ENCODE measurements at places on chromosomes 11 and 22.

GRCh38 chr11:101346591-101346990, 217.0 kb upstream of the PGR start:
- DNase-seq = no peak

DNA sequence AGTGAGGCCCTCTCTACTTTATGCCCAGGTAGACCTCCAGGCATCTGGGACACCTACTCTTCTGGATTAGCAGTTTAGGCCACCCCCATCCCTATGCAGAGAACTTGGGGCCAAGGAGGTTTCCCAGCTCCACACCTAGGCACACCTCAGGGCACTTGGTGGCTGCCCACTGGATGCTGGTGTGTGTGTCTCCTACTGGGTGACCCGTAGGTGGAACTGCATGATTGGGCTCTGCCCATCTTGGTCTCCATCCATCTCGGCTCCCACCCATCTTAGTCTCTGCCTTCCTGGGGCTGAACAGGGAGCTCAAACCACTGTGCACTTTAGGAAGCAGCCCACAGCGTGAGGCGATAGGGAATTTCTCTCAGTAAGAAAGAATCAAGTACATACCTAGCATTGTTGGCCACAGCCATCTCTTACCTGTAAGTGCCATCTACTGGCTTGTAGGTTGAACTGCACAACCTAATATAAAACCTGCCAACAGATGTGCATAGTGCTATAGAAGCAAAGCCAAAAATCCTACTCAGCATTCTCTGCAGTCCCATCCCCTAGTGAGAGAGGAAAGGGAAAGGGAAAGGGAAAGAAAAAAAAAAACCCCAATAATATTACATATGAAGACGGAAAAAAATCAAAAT, 61.6 kb upstream of the PTPN5 start:
- DNase-seq = no peak

DNA sequence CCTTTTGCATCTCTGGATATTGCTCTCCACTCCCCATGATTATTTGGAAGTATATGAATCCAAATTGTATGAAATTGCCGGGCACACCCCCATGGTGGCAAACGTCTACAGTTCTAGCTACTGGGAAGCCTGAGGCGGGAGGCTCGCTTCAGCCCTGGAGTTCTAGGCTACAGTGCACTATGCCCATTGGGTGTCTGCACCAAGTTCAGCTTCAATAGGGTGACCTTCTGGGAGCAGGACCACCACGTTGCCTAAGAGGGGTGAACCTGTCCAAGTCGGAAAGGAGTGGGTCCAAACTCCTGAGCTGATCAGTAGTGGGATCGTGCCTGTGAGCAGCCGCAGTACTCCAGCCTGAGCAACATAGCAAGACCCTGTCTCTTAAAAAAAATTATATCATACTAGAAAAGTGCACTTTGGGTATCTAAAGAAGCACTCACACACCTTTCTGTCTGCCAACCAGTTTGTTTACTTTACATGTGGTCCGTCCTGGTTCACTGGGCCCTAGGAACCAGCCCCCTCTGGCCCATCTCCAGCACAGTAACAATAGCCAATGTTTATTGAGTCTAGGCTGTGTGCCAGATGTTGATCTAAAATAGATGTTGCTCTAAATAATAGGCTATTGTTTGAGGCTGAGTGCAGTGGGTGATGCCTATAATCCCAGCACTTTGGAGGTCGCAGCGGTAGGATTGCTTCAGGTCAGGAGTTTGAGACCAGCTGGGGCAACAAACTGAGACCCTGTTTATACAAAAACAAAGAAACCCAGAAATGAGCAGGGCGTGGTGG, 16.4 kb upstream of the KAT5 start:
- no peak for DNase-seq

DNA sequence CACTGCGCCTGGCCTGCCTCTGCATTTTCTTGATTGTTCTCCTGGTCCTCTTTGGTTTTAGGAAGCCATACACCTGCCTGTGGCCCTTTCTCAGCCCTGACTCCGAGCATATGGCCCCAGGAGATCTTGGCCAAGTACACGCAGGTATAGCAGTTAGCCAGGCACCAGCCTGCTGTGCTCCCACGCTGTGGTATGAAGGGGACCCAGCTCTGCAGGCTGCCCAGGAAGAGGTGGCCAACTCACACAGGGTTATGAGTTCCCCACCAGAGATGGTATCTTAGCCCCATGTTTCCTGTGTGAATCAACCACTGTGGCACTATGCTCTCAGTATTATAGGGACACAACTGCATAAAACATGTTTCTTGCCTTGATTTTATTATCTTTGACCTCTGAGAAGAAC, 31.1 kb downstream of the SGSM3 start:
- peak; percentile 47 for DNase-seq

GRCh38 chr11:44775366-44775984, 48.7 kb downstream of the TSPAN18 start:
- peak; percentile 64 for DNase-seq

- DNase-seq = no peak
These were observed 66.4 kb downstream of the CD82 start for GRCh38 chr11:44631831-44632230.

DNA sequence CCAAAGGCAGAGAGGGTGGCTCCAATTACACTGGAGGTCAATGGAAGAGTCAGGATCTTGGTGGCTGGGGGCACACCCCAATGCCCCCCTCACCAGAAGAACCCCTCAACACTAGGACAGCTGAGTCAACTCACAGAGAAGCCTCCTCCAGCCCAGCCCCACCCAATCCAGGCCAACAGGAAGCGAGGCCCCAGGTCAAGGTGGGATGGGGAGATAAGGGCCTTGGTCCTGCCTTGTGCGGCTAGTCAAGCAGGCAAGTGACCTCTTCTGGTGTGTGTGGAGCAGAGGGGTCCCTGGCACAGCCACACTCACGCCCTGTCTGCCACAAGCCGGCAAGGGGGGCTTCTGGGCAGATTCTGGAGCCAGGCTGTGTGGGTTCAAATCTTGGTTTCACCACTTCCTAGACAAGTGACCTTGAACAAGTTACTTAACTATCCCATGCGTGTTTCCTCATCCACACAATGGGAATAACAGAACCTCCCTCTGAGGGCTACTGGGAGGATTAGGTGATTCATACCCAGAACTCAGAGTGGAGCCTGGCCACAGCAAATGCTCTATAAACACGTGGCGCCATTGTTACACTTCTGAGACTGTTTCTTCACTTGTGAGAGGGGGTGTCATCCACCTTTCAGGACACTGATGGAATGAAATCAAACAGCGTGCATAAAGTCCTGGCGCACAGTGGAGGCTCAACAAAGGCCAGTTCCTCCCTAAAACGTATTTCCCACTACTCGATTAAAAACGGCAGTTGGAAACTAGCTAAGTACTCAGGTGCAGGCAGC, 3.2 kb downstream of the TTLL12 start:
- DNase-seq = no peak

- no peak for DNase-seq
These were observed 625.8 kb upstream of the B3GAT1 start for GRCh38 chr11:135037828-135038227.

DNA sequence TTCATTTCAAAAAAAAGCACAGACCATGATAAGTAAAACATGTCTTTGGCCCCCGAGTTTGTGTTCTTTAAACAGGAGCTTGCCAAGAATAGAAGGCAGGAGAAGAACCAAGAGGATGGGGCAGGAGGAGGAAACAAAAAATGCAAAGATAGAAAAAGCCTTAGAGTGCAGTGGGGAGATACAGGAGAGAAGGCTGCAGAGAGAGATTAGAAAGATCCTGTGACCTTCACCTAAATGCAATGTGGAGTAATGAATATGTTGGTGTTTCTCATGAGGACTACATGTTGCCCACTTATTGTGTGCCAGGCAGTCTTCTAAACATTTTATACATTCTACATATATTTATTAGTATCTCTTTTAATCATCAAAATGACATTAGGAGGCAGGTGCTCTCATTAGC, 2.3 kb upstream of the APLNR start:
- DNase-seq = no peak

- no peak for DNase-seq
These were observed 31.6 kb downstream of the RBX1 start for GRCh38 chr22:40982482-40983385.

DNA sequence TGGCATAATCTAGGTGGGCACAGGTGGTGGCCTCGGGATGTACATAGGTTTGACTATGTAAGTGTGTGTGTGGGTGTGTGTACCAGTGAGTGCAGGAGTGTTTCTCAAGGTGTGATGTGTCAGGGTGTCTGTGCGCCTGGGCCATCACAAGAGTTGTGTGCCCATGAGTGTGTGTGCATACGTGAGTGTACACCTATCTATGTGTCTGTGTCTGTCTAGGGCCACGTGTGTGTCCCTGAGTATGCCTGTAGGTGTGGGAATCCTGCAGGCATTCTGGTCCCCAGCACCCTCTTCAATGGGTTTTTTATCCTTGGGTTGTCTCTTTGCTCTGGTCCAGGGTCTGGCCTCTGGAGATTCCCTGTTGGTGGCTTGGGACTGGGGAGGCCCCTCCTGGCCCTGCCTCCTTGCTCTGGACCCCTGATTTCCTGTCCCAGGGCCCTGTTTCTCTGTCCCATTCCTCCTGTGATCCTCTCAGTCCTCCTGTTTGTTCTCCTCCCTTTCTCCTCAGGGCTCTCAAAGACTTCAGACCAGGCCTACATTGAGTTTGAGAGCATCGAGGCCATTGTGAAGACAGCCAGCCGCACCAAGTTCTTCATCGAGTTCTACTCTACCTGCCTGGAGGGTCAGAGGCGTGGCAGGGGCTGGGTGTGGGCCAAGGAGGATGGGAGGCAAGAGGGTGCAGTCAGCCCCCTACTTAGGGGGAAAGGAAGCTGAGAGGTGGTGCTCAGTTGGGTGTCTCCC, 9.4 kb downstream of the INPPL1 start:
- no peak for DNase-seq

DNA sequence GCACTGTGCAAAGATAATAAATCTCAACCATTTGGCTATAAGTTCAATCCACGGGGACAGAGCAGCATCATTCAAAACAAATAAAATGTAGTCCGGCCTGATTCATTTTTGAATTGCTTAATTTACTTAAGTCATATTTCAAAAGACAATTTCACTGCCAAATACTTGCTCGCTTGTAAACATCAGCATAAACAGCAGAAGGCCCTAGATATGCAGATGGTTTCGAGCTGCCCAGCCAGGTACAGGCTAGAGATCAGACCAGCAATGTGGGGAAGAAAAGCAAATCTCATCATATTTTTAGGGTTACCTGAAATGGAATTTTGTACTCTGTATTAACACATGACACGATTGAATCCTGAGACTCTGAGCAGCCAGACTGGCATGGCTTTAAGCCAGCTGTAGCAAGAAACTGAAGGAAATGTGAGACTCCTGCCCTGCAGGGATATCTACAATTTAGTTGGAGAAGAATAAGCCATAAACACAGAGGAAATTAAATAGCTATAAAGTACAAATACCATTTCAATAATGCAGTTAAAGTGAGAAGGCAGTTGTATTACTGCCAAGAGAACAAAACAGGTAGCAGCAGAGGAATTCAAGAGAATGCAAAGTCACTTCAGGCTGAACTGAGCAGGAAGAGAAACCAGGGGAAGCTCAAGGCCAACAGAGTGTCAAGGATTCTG, 440.3 kb downstream of the ETS1 start:
- no peak for DNase-seq

DNA sequence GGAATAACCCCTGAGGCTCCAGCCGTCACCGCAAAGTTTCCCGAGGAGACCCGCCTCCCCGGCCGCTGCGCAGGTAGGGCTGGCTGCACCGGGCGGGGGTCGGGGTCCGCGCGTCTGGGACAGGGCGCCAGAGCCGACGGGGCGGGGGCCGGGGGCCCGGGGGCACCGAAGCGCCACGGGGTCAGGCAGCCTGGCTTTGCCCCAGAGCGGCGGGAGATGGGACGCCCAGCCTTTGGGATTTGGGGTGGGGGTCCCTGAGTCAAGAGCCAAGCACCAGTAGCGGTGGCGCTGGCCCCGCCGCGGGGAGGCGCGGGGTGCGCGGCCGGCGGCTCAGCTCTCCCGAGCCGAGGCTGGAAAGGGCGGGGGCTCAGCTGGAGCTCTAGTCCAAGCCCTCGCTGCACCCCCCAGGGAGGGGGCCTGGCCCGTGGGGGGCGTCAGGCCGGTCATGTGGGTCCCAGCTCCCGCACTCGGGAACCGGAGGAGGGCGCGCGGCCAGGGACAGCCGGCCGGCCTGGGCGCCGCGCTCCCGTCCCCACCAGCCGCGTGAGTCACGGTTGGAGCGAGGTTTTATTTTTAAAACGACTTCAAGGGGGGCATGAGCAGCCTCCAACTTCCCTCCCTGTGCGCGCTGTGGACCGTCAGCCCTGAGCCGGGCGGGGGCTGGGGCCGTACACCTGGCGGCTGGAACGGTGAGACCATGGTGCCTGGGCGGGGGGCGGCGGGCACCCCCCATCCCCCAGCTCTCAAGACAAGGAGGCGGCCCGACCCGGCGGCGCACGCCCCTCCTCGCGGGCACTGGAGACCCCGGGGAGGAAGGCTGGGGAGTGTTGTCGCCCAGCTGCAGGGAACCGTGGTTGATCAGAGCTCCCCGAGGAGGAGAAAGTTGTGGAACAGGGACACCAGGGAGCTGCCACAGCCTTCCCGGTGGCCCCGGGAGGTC, 626 bp downstream of the FLRT1 start:
- DNase-seq = no peak

GRCh38 chr11:108853864-108854263, 189.0 kb downstream of the DDX10 start:
- DNase-seq = no peak

GRCh38 chr11:30002157-30002785, 14.6 kb downstream of the KCNA4 start:
- no peak for DNase-seq

GRCh38 chr11:69133251-69133650, 22.5 kb upstream of the SMIM38 start:
- DNase-seq = no peak

DNA sequence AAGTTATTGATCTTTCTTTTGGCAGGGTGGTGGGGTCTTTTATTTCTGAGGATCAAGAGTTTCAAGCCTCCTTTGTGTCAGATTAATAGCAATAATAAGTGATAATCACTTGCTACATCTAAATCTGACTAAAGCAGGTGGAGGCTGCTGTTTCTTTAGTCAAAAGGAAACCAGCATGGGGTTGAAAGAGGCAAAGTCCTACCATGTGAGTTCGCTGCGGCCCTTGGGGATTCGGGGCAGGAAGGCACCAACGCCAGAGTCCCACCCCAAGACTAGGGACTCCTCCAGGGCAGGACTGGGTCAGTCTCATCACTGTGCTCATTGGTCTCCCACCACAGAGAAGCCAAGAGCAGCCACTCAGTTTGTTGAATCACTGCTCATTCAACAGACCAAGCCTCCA, 73.0 kb downstream of the TENM4 start:
- no peak for DNase-seq

GRCh38 chr11:47979378-47980087, 826 bp upstream of the PTPRJ start:
- DNase-seq = no peak

DNA sequence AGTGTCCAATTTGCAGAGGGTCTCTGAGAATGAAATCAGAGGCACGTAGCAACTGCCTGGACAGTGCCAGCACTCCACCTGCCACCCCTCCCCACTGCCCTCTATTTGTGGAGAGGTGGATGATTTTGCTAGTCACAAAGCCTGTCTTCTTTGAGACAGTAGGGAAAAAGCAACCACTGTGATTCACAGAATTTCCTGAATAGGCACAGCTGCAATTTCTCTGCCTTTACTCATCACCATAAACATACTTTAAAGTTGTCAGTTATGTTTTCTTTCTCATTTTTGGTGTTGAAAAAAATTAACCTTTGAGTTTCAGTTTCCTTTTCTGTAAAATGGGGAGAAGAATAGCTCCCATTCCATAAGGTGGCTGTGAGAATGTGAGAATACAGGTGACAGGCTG, 134.3 kb downstream of the TEAD1 start:
- DNase-seq = no peak

GRCh38 chr22:37425369-37425768, 1.9 kb downstream of the ELFN2 start:
- DNase-seq = no peak

All from CD4-positive, CD25-positive, alpha-beta regulatory T cell (primary cell).